GM23248 (cell line): ENCODE measurements at places on chromosomes 16 and 17. TPM values are rescaled to one million over a fixed set of nuclear protein-coding genes. Genes with fewer than 3 reads are reported as not detected.

GRCh38 chr17:73313526-73314127 is 1.8 kb upstream of the CDC42EP4 start:
- no peak for DNase-seq

- no peak for DNase-seq
Measured at GRCh38 chr16:58425756-58426494, 33.7 kb downstream of the GINS3 start.

GRCh38 chr17:8609910-8610309 is 20.6 kb downstream of the MYH10 start:
- no peak for DNase-seq

GRCh38 chr17:38601539-38602351 is 4.0 kb downstream of the SRCIN1 start:
- no peak for DNase-seq

GRCh38 chr16:79328402-79329165 is 272.0 kb downstream of the MAF start:
- peak; percentile 0 for DNase-seq

- DNase-seq = peak; percentile 21
Measured at GRCh38 chr17:4786516-4786915, 352 bp upstream of the VMO1 start.

- DNase-seq = no peak
Measured at GRCh38 chr17:3544365-3544764, 13.2 kb downstream of the TRPV3 start.

DNA sequence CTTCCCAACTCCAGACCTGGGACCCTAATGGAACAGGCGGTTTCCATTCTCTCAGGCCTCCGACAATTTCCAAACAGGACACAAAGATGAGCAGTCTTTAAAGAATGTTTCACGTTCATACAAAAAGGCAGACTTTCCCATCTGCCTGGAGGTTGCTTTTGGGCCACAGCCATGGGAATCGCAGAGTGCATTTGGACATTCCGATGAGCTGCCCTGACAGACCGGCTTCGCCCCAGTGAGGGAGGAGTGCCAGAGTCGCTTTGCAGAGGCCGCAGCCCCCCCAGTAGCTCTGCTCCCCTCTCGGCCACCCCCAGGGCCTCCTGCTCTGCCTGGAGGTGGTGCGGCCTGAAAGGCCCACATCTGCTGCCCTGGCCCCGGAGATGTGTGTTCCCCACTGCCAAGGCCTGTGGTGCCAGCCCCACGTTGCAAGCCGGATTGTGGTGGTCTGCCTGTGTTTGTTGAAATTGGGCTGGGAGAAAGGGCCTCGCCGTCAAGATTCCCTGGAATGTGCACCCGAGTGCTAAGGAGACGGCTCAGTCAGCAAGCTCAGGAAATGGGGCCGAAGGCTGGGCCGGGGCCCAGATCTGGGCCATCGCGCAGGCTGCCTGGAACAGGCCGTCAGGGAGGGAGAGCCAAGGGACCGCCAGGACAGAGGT is 89.8 kb downstream of the C16orf95 start:
- DNase-seq = peak; percentile 24

GRCh38 chr17:47376247-47376646 is 52.5 kb downstream of the EFCAB13 start:
- no peak for DNase-seq

GRCh38 chr17:68600931-68601564 is at the start of gene FAM20A:
Gene FAM20A, minus strand, starts transcription at chr17:68601367. Its CDS starts 701 bp downstream, at chr17:68600666.
- peak; percentile 69 for DNase-seq

- no peak for DNase-seq
Measured at GRCh38 chr17:62971853-62972252, 5.8 kb downstream of the TANC2 start.

GRCh38 chr17:2295575-2295974 is 8.0 kb downstream of the SMG6 start:
- peak; percentile 8 for DNase-seq

- peak; percentile 45 for DNase-seq
Measured at GRCh38 chr17:56834380-56835263, 671 bp downstream of the DGKE start.

GRCh38 chr16:88974080-88974915 is 2.7 kb downstream of the CBFA2T3 start:
- DNase-seq = no peak

DNA sequence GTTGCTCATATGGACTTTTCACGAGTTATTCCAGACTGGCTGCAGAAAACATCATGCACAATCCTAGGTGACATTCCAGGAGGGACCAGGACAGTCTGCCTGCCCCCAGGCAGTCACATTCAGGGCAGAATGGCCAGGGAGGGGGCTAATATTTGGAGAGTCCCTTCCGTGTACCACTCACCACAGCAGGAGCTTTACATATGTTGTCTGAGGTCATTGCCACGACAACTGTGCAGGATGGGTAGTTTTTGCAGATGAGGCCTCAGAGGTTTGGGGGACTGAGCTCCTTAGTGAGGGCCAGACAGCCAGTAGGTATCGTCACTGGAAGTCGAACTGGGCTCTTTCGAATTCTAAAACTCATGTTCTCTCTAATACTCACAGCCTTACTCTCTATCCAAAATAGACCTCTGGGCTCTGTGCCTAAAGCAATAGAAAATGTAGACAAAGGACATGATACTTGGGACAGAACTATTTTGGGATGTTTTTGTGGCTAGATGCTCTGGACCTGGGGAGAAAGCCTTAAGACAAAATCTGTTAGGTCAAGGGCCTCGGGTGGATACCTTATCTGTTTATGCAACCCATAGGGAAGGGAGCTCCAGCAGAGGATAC is 338.5 kb downstream of the MAF start:
- DNase-seq = no peak

GRCh38 chr17:4583782-4584100 is 588 bp upstream of the SMTNL2 start:
- peak; percentile 30 for DNase-seq

GRCh38 chr16:1832838-1833454 is 5.9 kb downstream of the FAHD1 start:
- DNase-seq = no peak

DNA sequence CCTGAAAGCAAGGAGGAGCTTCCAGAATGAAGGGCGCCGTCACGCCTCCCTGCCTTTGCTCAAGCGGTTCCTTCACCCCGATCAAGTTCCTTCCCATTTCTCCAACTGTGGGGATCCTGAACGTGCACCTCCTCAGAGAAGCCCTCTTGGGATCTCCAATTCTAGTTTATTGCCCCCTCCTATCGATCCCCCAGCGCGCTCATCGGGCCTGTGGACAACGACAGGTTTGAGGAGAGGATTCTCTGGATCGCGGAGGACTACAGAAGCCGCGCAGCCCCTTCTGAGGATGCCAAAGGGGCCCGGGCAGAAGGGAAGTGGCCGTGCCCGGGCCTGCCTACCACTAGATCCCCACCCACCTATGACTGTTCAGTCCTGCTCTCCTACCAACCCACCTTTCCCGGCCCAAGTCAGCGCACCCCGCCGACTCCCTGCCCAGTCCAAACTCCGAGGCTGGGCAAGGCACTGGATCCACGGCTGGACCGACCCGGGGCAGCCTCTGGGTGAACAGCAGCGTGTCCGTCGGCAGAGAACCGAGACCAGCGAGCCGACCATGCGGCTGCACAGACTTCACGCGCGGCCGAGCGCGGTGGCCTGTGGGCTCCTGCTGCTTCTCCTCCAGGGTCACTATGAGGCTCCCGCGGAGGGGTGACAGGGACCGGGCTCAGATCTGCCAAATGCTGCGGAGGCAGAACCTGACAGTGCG is 12.8 kb upstream of the CES3 start:
- DNase-seq = peak; percentile 51

GRCh38 chr17:19418251-19418992 is 7.4 kb downstream of the RNF112 start:
- DNase-seq = peak; percentile 94

GRCh38 chr16:8253718-8254117 is 336.6 kb downstream of the TMEM114 start:
- DNase-seq = no peak

GRCh38 chr16:88785106-88785924 is at the start of gene PIEZO1:
Gene PIEZO1, minus strand, starts transcription at chr16:88785220. Its CDS starts 256 bp downstream, at chr16:88784964.
- DNase-seq = peak; percentile 86

DNA sequence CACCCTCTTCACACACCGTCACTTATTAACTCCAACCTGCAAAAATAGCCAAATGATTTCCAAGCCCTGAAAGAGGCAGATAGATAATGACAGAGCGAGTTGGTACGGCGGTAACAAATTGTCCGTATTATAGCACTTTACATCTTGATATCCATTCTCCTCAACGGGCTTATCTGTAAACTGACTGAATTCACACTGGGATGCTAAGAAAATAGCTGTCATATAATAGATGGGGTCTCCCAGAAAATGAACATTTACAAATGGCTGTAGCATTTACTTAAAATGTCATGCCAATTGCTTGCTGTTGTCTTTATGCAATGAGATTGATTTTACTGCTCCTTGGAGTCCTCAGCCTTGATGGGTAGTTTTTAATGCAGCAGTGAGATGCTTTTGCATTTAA is 225.8 kb upstream of the SDK2 start:
- no peak for DNase-seq

CD79B gene
- not detected in 2 replicates for polyA plus RNA-seq

CD7 gene
- 0.23 TPM in 1 of 2 replicates, not detected in the other for polyA plus RNA-seq

BAHCC1 gene
- polyA plus RNA-seq = 0.91 and 1.3 TPM in 2 replicates
